Hematopoietic multipotent progenitor cell treated with erythropoietin and hydrocortisone succinate and interleukin-3 and kit ligand, for 15 days (in vitro differentiated cells): ENCODE measurements at places on chromosomes 4 and X.

- no peak for DNase-seq
Measured at GRCh38 chrX:123487669-123488068, 245.2 kb downstream of the THOC2 start.

- DNase-seq = no peak
Measured at GRCh38 chrX:40727581-40728252, 7.6 kb downstream of the MED14 start.

GRCh38 chrX:44234541-44234940 lies 108.9 kb downstream of the EFHC2 start:
- no peak for DNase-seq

DNA sequence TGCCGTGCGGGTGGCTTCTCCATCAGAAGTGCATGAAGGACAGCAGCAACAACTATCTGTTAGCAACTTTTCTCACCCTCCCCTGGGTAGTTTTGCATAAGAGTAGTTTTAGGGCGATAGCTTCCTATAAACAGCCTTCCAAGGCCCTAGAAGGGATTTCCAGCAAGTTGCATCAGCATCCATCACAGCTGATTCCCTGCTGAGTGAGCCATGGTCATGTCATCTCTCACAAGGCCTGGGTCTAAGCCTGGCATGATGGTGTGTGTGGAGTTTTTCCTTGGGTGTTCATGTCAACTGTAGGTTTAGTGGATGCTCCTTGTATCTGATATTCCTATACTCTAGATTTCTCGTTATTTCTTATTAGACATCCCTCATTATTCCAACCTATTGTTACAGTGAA lies 2324.7 kb upstream of the AGA start:
- DNase-seq = no peak

GRCh38 chr4:186082221-186082620 lies 13.3 kb downstream of the TLR3 start:
- no peak for DNase-seq

DNA sequence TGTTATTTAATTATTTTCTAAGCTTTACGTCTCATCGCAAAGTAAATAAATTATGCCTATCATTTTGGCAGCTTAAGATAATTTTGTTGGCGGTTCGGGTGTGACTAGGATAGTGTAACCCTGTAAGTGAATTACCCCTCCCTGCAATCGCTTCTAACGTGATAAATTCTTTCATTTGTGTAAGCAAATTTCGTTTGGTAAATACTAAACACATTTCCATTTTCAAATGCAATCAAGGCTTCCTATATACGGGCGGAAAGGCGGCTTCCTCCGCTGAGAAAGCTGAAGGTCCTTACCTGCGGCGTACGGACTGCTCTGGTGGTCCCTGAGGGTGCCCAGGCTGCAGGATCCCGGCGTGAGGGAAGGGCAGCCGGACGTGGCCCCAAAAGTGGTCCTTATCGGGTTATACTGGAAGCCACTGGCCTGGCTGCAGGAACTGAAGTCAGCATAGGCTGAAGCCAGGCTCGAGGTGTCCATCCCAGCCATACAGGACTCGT lies 403 bp downstream of the PHOX2B start:
- DNase-seq = no peak

DNA sequence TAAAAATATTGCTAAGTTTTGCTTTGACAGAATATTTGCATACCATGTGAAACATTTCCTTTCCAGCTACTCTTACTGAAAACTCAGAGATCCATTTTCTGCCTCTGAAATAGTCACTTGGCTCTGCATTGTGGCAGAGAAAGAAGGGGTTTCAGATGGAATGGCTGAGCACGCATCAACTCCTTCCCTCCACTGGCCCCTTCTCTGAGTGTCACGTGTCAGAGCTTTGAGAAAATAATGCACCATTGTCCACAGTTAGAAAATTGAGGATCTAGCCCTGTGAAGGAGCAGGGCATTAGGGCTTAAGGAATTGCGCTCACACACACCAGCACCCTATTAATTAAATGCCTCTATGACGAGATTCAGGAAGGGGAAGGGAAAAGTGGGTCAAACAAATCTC lies 78.8 kb upstream of the FAT4 start:
- DNase-seq = no peak

- DNase-seq = no peak
Measured at GRCh38 chrX:3141031-3141430, 99.8 kb downstream of the ARSF start.

DNA sequence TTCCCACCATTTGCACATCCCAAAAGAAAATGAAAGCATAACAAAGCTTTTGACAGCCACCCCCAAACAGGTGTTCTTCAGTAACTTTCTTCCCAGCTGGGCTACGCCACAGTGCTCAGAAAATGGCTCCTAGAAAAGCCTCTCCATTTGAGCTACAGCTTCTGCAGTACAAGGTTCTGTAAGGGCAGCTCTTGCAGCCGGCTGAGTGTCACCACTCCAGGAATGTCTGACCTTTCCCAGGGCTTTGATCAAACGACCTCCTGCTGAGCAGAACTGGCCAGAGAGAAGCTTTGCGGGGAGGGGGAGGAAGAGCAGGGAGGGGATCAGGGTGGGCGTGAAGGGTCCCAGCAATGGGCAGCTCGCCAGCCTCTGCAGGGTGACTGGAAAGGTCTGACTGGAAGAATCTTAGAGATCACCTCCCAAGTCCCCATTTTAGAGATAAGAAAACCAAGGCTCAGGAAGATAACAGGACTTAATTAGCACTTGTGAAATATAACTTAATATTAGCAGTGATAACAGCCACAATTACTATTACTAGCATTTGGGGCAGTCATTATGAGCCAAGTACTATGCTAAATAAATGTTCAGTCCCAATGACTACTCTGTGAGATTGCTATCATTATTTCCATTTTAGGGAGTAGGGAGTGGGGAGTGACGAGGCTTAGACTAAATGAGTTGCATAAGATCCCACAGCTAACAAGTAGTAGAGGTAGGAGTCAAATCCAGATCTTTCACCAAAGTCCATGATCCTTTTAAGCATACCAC lies 51.1 kb downstream of the LEF1 start:
- DNase-seq = no peak

DNA sequence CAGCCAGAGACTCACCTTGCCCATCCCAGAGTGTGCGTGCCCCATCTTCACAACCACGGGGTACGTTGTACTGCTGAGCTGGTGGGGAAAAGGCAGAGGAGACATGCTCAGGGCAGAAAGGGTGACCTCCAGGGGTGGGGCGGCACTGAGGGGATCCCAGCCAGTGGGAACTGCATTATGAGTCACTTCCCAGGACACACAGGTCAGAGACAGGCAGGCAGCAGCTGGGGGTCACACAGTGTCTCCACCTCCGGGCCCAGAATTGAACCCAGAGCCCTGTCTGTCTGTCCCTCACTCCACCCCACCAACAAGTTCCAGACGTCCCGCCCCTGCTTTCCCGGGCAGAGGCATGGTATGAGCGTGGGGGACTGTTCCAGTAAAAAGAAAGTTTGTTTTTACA lies 4.8 kb upstream of the TIMP1 start:
- DNase-seq = no peak

DNA sequence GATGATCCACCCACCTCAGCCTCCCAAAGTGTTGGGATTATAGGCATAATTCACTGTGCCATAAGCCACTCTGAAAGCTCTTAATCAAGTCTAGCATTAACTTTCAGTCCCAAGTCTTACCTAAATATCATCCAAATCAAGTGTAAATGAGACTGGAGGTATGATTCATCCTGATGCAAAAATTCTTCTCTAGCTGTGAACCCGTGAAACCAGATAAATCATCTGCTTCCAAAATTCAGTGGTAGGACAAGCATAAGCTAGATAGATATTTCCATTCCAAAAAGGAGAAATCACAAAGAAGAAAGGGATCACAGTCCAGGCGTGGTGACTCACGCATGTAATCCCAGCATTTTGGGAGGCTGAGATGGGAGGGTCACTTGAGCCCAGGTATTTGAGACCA lies 8.8 kb upstream of the TBC1D25 start:
- no peak for DNase-seq

- no peak for DNase-seq
Measured at GRCh38 chrX:2894885-2895292, 34.2 kb downstream of the ARSD start.

DNA sequence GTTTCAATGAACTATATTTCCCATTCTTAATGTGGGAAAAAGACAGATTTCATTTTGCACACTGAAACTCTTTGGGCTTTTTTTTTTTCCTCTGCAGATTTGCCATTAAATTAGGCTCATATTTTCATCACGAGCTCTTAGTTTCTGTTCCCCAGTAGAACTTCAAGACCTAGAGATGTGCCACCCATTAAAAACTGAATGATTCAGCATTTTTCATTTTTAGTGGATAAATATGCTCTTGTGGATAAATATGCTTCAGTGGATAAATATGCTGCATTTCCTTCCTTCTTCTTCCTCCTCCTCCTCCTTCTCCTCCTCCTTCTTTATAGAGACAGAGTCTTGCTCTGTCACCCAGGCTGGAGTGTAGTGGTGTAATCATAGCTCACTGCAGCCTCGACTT lies 322.4 kb upstream of the PRKX start:
- no peak for DNase-seq

DNA sequence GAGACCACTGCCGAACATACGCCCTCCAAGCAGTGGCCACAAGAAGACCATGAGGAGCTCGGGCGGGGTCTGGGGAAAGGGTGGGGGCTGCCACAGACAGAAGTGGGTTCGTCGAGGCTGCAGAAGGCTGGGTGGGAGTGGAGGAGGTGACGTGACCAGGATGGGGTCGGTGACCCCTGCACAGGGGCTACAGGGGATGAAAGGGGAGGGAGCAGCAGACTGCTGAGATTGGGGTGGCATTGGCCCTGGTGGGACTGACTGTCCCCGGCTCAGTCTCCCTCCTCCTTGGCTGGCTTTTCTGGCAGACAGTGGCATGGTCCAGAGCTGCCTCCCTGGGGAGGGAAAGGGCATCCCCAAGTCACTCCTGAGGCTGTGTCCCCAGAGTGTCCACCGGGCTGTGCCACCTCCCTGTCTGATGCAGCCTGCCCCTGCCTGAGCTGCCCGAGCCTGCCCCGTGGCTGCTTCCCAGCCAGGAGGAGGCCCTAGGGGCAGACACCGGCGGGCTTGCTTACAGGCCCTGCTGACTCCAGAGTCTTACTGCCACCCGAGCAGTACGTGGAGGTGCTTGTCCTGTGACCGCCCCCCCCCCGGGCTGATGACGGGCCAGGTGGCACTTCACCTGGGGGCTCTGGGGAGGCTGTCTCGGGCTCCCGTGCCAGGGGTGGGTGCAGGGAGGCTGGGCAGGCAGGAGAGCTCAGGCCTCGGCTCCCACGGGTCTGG lies 7.2 kb downstream of the SH3BP2 start:
- DNase-seq = no peak

DNA sequence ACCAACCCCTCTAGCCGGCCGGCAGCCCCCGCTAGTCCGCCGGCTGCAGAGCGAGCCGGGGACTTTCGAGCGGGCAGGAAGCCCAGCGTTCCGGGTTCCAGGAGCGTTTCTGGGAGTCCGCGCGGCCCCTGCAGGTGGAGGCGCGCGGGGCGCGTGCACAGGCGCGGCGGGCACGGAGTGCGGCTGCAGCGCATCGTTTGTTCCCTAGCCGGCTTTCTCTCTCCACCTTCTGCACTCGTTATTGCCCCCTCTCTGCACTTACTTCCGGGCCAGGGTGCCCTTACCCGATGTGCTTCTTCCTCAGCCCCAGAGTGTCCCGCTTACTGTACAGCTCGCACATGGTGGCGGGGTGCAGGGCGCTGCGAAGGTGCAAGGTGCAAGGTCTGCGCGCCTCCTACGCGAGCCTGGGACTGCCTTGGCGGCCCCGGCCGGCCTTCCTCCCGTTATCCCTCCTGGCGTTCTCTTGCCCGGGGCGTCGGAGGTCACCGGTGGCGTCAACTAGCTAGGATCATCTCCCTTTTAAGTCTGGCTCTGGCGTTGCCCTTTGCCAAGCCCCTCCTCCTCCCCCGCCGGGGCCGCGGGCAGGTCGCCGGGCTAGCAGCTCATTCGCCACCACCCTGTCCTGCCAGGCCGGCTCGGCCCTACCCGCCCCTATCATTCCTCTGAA lies at the start of gene ETNPPL:
ETNPPL (minus strand) TSS at position 495 of the 667 bp plus-strand sequence; CDS start at position 340, 155 bp downstream.
- DNase-seq = no peak

DNA sequence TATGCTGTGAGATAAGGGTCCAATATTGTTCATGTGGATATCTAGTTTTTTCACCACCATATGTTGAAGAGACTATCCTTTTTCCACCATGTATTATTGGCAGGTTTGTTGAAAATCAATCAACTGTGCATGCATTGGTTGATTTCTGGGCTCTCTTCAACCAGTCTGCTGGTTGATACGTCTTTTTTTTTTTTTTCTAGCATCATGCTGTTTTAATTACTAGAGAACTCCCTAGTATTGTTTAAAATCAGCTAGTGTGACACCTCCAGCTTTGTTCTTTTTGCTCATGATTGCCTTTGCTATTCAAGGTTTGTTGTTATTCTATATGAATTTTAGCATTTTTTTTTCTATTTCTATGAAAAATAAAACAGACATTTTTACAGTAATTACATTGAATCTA lies 123.9 kb downstream of the SLC7A11 start:
- no peak for DNase-seq

DNA sequence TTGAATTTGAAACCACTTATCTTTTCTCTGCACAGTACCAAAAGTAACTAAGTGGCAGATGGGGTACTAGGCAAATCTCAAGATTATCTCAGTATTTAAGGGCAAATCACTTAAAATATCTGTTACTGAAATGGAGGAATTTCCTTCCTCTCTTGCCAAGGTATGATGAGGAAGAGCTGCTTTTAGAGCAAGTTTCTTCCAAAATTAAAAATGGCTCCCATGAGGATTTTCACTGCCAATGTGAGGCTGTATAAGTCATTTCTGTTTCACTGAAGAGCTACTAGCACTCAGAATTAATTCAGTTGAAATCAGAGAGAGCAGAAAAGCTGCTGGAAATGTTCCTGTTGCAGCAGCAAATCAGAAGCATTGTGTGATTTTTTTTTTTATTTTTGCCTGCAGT lies 43.4 kb downstream of the GABRB1 start:
- DNase-seq = no peak

DNA sequence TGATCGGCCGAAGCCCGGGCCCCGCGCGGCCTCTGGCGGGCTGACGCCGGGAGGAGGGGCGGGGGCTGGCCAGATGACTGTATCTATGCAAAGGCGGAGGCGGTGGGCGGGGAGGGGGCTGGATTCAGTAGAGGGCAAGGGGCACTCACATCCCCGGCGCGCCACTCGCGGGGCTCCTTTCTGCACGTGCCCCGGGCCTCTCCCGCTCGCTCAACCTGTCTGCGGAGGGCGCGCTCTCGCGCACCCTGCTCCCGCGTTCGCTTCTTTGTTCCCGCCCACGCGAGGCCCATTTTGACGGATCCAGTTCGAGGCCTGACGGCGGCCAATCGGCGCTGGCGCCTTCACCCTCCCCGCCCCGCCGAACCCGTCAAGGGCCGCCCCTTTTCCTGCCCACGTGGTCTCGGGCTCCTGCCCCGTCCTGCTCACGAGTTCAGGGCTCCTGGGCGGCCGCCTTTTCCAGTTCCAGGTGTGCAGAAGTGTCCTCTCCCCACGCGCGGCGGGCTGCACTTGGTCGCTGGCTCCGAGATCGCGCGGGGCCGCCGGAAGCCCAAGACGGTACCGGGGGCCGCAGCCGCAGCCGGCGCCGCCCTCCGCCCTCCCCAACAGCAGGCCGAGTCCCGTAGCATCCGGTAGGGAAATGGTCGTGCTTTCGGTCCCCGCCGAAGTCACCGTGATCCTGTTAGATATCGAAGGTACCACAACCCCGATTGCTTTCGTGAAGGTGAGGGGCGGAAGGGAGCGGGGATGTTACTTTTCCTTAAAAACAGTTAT lies at the start of the genes ENOPH1 and HNRNPDL:
ENOPH1 (plus strand) TSS at position 398 of the 771 bp plus-strand sequence; CDS start at position 638, 240 bp downstream.
HNRNPDL (minus strand) TSS at position 270 of the 771 bp plus-strand sequence. CDS start 772 bp downstream, outside the sequence.
- peak; percentile 94 for DNase-seq

GRCh38 chr4:150072906-150073714 lies 5.1 kb upstream of the DCLK2 start:
- DNase-seq = no peak
